ENCODE measurements at places on chromosomes 4 and X. TPM values are rescaled to one million over a fixed set of nuclear protein-coding genes. Genes with fewer than 3 reads are reported as not detected.

GRCh38 chr4:46329118-46329976, 60.6 kb downstream of the GABRA2 start:
- DNase-seq: no peak

GRCh38 chrX:21155916-21156315, 218.3 kb upstream of the CNKSR2 start:
- DNase-seq: no peak

PF4V1 gene
- polyA plus RNA-seq: not detected

DNA sequence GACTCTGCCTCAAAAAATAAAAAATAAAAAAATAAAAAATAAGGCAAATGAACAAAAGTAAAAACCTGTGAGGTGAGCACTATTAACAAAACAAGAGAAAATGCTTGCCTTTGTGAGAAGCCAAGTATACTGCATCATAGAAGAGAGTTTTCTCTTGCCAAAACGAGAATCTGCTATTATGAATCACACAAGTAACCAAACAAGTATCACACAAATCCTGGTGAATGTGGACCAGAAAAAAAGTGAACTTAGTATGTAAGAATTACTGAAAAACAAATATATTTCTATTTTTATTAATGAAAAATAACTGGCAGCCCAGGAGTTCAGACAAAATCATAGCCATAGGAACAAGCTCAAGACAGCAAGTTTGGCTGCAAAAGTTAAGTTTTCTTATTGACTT, 193.5 kb downstream of the PDGFC start:
- no peak for DNase-seq

GRCh38 chr4:5186271-5187064, 135.2 kb downstream of the STK32B start:
- no peak for DNase-seq

GRCh38 chr4:64712590-64712989, 303.3 kb upstream of the TECRL start:
- no peak for DNase-seq

- DNase-seq: no peak
Measured at GRCh38 chr4:106985830-106986229, 50.3 kb downstream of the DKK2 start.

DNA sequence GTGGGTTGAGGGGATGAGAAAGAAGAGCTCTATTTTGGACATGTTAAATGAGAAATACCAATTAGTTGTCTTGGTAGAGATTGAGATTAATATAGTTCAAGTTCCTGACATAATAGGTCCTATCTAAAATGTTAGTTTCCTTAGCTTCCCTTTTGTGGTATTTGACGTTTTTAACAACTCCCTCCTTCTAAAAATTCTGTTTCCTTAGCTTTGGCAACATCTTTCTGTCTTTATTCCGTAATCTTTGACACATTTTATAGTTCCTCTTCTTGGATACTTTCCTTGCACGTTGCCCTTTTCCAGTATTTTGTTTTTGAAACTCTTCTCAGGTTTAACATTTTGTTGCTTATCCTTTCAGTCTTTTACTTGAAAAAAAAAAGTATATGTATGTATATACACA, 36.9 kb downstream of the LAMTOR3 start:
- DNase-seq: no peak

MBNL3 gene
- 6.6 TPM for polyA plus RNA-seq

SPANXB1 gene
- polyA plus RNA-seq: not detected

- DNase-seq: no peak
Measured at GRCh38 chr4:87804871-87805270, 5.5 kb downstream of the IBSP start.

SSX2B gene
- not detected for polyA plus RNA-seq

- DNase-seq: no peak
Measured at GRCh38 chrX:22063284-22063683, 31.2 kb downstream of the PHEX start.
